D341Med (cell line): ENCODE measurements at places on chromosomes 6 and 20.

DNA sequence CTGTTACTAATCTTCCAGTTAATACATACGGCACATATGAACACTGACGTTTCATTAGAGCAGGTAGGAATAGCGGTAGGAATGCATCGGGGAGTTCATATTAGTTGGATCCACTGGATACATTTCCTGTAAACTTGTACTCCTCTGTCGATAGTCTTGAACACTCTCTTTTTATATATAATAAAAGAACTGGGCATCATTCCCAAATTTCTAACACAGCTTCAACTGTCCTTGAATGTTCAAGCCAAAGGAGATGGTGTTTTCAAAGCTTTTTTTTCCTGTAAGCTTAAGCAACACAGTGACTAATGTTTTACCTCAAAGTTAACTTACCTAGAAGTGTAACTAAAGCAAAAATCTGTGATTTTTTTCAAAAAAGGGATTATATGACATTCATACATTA is 195.3 kb downstream of the UTRN start:
- DNase-seq: no peak

DNA sequence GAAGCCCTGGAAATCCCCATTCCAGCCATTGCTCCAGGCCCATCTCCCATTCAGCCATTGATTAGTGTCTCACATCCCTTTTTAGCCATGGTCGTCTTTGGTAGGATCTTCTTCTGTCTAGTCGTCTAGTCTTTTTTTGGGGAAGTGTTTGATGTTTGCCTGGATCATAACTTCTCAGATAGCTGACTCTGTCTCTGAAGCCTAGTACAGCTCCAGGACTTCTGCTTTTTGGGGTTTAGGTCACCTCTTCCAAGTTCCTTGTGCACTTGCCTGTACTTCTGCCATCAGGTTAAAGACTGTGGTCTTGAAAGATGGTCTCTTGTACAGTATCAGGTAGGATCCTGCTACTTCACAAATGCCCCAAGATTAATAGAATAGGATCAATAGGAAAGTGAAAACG is 553.5 kb downstream of the PKHD1 start:
- no peak for DNase-seq

DNA sequence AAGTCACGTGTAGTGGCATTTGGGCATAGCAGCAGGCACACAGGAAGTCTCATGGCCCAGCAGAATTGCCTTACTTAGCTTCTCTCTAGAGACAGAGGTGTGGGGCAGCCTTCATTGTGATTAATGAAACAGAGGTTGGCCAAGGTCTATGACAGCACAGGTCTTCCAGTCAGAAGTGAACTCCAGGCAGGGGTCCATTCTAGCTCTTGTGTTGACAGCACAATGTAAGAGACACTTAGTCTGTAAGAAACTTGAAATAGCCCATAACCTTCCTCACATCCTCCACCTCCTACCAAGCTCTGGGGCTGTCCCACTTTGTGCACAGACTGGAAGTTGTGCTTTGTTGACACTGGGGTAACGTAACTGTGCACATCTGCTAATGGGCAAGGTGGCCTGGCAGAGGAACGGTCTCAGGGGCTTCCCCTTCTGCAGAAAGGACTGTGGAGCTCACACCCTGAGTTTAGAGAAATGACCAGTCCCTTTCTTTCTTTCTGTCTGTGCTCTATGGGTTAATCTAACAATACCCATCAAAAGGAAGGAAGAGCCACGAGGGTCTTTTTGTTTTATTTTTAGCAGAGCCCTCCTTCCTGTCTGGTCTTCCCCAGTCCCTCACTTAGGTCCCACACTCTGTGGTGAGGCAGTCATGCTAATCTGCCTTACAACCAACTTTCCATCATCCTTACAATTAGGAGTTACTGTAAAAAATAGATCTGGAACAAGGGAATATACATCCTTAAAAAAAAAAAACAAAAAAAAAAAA is 35.6 kb upstream of the TAGAP start:
- no peak for DNase-seq

- peak; percentile 34 for DNase-seq
Observed at GRCh38 chr6:27478141-27478705, 5.3 kb upstream of the ZNF184 start.

GRCh38 chr6:44012078-44012493 is 115.2 kb downstream of the MRPL14 start:
- DNase-seq: no peak

- DNase-seq: no peak
Observed at GRCh38 chr6:157120534-157121232, 202.6 kb downstream of the TMEM242 start.

GRCh38 chr20:53129563-53129962 is 157.4 kb downstream of the TSHZ2 start:
- no peak for DNase-seq

GRCh38 chr6:2190661-2191389 is 54.6 kb downstream of the GMDS start:
- no peak for DNase-seq

GRCh38 chr20:9269280-9269971 is 200.5 kb downstream of the PLCB4 start:
- no peak for DNase-seq

DNA sequence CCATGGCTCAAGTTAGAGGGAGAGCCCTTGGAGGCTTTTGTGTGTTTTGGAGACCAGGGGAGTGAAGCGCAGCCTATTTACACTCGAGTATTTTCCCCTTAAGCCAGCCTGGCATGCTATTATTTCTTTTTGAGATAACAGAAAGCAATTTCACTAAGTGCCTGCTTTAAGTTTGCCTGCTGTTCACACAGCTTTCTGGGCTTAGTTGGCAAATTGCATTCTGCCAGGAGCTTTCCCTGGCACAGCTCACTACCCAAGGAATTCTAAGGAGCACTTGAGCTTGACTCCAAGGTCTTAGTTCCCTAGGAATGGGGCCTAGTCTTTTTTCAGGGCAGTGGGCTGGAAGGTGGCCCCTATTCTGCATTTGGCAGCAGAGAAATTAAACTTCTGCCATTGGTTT is 19.0 kb upstream of the ASXL1 start:
- DNase-seq: peak; percentile 69

DNA sequence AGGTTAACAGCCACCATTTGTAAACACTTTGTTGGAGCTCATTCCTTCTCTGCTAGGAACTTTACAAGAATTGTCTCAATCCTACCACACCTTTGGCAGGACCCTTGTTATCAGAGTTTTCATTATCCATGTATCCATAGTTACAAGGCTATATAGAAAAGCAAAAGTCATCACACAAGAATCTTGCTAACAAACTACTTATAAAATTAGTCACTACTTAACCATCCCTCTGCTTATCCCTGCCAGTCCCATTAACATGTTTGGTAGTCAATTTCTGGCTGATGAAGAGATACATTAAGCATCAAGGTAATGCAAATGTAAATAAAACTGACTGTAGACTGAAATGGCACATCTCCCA is 10.4 kb downstream of the ZSWIM3 start:
- DNase-seq: no peak

- no peak for DNase-seq
Observed at GRCh38 chr20:3839328-3839727, 7.3 kb upstream of the MAVS start.

GRCh38 chr20:60055740-60056139 is 97.5 kb downstream of the CDH26 start:
- no peak for DNase-seq

GRCh38 chr20:37579106-37579505 is 51.4 kb upstream of the BLCAP start:
- no peak for DNase-seq

DNA sequence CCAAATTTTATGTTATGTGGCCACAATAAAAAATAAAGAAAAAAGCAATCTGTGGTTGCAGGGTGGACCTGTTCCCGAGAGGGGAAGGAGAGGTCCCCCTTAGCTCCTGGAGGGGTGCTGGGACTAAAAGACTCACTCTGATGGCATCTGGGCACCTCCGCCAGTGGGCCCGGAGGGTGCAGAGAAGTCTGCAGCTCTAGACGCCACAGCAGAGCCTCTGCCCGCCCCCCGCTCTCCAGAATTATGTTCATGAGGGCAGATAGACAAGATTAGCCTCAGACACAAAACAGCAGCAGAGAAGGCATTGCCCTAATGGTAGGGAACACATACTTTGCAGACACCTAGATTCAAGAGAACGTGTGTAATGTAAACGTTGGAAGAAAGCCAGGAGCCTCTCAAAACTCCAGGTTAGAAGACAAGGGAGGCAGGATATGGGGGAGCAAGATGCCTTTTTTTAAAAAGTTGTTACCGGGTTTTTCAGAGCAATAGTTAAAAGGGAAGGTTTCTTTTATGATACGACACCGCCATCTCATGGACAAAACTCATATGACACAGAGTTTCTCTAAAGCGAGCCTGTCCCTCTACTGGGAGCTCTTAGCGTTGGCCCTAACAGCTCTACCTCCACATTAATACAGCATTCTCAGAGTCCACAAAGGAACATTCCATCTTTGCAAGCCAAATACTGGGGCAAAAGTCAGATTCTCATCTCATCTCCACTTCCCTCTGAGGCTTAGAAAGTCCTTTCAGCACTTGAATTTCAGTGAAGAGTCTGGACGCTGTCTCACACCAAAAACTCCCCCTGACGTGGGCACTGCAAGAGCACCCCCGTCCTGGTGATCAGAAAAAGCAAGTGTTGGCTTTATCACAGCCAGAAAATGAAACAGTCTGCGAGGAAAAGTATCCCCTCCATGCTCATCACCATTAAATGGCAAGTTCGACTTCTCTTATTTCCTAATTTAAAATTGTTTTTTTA is 47.2 kb downstream of the FOXF2 start:
- DNase-seq: peak; percentile 85

DNA sequence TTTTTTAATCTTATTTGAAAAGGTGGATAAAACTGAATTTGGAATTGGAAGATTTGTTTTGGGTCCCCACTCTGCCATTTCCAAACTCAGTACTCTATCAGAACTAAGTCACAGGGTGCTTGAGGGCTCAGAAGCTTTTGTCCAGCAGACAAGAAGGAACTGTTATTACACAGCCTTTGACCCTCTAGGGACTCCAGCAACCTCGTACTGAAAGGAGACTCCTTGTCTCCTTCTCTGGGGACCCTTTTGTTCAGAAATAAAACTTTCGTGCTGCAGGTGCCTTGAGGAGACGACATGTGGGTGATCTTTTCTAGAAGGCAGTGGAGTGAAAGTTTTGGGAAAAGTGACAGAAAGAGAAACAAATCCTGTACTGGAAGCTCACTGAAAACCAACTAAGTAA is 7.4 kb upstream of the POLR1H start:
- no peak for DNase-seq

DNA sequence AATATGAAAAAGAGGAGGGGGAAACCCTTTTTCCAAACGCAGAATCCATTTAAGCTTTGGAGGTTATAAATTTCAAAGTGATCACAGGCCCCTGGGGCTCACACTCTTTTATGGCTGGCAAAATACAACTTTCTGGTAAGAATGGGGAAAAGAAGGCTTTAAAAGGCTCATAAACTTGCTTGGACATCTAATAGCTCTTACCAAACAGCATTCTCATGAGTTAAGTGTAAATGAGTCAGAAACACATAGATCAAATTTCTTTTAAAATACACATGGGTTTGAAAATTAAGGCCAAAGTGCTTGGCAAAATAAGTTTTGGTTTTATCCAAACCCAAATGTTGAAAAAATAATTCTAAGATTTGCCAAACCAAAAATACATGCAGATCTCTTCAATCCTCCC is 154.6 kb downstream of the SOBP start:
- no peak for DNase-seq

DNA sequence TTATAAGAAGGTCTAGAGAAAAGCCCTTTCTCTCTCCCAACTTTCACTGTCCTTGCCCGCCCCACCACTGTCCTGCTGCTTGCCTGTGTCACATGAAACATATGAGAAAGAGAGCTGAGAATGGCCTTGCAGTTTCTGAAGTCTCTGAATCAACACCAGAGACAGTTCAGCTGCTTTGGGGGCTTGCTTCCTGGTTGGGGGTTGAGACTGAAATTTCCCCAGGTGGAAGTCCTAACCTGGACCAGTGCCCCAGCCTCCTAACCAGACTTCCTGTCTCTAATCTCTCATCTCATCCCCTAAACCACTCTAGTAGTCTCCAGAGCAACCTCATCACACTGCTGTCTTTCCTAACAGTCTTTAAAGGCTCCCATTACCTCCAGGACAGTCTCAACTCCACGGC is 10.7 kb downstream of the TRAM2 start:
- DNase-seq: no peak

DNA sequence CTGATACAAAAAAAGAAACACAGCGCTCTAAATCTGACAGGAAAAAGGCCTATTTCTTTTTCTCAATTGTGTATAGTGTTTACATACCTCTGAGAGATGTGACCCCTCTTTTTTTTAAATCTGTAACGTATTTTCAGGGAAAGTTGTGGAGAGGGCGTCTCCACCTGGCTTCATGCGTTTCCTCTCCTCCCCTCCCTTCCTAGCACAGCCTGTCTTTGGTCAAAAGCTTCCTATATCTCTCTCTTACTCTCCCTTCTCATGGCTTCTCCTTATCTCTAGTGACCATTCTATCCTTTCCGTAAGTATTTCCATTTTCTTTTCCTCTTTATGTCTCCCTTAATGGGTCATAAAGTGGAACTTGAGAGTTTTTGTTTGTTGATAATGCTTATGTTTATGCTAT is 458.9 kb downstream of the HACE1 start:
- no peak for DNase-seq

DNA sequence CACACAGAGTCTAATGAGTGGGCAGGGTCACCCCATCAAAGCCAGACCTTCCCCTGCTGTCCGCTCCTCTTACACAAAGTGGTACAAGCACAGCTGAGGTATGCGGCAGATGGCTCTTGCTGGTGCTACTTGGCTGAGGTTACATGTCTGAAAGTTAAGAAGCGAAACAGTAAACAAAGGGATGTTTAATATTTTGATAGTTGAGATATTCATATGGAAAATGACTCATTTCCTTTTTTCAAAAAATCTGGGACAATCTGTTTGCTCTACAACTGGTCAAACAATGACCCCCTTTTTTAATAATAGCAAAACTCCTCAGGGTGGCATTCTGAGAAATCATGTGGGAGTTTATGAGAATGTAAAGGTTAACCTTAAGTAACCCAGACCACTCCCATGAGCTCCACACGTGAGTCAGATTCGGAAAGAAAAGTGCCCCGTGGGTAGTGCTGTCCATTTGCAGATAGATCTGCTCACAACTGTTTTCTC is 245.3 kb downstream of the TBXT start:
- DNase-seq: no peak

DNA sequence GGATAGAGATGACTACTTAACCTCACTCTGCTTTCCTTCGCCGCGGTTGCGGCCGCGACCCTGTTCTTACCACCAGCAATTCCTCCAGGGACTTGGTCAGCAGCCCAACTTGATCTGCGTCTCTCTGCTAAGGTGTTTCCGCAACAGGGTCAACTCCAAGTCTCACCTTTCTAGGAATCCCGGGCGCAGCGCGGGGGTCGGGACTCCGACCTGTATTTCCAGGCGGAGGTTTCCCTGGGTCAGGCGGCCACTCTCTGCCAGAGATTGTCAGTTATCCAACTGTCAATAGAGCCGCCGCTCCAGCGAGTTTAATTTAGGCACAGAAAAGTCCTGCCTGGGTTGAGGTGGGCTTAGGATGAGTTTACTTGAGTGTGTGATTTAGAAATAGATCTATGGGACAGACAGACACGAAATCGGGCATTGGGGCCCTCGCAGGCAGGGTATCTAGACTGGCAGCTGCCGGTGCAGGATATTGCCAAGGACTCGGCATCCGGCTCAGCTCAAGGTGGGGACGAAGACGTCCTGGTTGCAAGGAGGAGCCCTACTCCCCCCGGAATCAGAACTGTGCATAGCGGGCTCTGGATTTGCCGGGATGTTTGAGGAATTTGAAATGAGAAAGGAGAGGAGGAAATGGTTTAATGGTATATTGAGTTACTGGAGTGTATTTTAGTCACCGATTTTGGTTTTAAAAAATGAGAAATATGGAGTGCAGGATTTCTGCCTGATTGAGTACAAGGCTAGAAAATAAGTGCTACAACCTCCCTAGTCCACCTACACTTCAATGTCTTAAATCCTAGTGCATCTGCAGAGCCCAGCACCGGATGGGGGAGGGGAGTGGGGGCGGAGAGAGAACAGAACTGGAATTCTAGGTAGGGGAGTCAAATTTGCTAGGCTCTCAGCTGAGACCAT is 23.7 kb downstream of the POM121L2 start:
- DNase-seq: peak; percentile 50
